8988T (cell line): ENCODE measurements at places on chromosomes 1 and 21.

GRCh38 chr1:245652660-245653427 is 498.1 kb downstream of the KIF26B start:
- DNase-seq, result no peak

GRCh38 chr1:20240012-20240411 is 50.7 kb upstream of the VWA5B1 start:
- DNase-seq, result no peak

DNA sequence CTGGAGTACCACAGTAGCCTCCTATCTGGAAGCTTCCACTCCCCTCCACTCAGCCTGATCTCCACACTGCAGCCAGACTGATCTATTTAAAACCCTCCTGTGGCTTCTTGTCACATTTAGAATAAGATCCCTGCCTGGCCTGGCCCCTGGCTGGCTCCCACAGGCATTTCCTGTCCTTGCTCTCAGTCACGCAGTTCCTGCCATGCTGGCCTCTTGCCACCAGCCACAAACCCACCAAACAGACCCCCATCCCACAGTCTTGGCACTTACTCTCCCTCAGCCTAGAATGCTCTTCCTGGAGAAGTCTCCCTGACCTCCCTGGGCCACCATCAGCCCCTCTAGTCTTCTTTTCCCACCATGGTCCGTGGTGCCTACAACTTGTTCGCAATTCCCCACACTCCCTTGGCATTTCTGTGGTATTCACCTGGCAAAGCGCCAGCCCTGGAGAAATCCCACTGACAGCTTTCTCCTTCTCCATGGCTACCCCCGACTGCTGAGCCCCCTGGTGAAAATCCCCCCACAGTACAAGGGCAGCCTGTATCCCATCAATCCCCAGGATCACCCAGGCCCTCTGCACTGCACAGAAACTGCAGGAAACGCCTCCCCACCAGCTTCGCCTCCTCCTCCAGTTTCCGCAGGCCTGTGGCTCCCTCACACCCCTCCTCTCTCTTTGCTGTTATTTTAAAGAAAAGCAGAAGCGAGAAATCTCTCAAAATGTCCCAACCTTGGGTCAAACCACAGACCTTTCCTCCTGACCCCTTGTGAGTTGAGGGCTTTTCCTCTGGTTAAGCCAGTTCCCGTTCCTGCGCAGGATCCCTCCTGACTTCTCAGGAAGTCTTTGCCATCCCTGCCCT is 94.5 kb downstream of the SYT2 start:
- DNase-seq, result no peak

GRCh38 chr1:246058466-246058865 is 448.6 kb downstream of the SMYD3 start:
- no peak for DNase-seq

DNA sequence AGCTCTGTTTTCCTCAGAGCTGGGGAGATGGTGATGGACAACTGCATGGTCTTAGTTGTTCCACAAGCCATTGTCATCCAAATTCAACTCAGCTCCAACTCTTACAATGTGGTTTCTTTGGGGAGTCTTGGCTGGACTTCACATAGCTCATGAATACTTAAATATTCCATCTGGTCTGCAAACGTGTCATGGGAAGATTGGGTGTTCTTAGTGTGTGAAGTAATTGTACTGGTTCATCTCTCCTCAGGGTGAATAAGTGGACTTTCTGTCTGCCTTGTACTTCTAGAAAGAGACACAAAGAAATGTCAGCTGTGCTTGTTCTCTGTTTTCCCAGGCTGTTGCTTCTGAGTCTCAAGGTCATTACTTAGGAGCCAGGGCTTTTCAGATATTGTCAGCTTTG is 106.6 kb downstream of the VPS13D start:
- DNase-seq, result no peak

GRCh38 chr1:234928642-234929041 is 200.0 kb downstream of the TOMM20 start:
- DNase-seq, result no peak
